Mucosa of descending colon (tissue), 3 donors: ENCODE measurements at places on chromosomes 1 and 21. TPM values are rescaled to one million over a fixed set of nuclear protein-coding genes. Genes with fewer than 3 reads are reported as not detected.

DNA sequence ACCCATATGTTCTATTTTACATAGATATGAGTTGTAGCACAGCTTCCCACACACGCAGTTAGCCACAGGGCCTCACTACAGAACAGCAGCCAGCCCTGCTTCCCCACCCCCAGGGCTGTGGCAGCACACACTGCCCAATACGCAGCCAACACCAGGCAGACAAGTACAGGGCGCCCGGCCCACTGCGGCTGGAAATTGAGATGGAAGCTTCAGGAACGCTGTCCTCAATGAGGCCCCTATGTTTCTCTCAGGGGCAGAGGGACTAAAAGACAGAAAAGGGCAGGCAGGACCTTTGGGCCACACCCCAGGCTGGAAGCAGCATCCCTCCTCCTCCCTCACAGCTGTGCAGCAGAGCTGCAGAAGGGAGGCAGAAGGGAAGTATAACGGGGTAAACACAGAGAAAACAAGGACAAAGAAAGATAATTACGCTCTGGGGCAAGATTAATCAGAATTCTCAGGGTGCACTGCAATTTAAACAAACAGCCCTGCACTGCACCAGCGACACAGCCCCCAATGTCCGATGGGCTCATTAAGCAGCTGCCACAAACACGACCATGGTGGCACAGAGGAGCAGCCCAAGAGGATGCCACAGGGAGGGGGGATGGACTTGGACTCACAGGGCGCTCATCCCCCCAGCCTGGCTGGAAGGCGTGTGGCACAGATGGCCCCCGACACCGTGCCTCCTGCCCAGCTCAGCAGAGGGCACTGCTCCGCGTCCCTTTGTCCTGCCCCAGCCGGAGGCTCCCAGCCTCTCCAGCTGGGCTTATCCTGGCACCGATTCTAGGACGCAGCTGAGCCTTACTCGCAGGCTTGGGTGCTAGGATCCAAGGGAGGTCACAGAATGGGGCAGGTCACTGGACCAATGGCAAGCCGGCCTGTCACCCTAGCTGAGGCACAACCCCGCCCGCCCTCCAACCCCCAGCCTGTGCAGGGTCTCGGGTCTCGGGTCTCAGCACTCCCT lies 14.2 kb downstream of the WDR4 start:
- DNase-seq, result no peak

DNA sequence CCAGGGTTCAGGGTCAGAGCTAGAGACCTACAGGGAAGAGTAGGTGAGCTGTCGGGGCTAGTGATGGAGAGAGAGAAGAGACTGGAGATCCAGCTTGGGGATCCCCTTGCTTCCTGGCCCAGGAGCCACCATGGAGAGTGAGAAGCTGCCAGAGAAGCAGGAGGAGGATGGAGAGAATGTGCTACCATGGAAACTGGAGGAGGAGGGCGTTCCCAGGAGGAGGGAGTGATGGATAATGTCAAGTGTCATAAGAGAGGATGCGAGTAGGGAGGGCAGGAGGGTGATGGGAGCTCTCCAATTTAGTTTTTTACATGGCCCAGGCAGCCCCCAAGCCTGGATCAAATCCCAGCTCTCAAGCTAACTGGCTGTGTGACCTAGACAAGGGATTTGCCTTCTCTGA lies 46.5 kb upstream of the EPB41 start:
- no peak for DNase-seq

DNA sequence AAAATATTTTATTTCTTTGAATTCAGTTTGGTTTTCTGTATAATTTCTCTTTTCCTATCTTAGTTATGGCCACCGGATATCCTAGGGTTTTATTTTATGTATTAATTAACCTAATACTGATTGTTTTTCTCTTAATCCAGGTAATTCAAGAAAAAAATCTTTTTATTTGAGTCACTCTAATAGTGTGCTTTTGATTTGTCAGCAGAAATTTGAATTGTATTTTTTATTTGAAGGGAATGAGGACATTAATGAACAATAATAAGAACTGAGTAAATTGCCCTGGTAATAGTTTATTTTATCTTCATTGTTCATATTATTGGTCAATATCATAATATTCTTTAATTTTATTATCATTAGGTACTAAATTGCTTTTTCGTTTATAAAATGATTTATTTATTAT lies 120.1 kb downstream of the USP25 start:
- no peak for DNase-seq

DNA sequence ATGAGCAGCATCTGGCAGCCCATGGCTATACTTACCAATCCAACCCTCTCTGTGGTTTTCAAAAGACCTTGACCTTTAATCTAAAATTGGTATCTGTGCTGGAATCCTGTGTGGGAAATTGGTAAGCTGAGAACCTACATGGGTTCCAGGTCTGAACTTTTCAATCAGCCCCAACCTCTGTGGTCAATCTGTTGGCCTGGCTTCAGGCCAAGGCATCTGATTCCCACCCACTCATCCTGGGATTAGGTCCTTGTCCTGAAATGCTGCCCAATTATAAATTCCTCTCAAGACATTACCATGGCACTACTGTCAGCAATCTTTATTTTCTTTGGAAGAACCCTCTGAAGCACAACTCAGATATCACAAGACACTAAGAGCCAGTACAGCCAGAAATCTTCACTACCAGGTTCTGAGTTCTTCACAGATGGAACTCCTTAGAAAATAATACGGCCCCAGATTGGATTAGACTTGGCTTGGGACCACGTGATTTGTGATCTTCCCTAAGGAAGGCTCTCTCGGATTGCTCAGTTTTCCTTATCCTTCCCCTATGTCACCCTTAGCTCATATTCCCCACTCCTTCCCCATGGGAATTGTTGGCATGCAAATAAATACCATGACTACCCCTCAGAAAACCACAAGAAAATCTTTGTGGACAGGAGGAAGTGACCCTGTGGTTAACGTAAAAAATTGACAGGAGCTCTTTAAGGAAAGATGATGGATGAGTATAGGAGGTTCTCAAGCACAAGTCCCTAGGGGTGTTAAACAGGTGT lies 207.9 kb upstream of the ST6GALNAC5 start:
- DNase-seq, result no peak

DNA sequence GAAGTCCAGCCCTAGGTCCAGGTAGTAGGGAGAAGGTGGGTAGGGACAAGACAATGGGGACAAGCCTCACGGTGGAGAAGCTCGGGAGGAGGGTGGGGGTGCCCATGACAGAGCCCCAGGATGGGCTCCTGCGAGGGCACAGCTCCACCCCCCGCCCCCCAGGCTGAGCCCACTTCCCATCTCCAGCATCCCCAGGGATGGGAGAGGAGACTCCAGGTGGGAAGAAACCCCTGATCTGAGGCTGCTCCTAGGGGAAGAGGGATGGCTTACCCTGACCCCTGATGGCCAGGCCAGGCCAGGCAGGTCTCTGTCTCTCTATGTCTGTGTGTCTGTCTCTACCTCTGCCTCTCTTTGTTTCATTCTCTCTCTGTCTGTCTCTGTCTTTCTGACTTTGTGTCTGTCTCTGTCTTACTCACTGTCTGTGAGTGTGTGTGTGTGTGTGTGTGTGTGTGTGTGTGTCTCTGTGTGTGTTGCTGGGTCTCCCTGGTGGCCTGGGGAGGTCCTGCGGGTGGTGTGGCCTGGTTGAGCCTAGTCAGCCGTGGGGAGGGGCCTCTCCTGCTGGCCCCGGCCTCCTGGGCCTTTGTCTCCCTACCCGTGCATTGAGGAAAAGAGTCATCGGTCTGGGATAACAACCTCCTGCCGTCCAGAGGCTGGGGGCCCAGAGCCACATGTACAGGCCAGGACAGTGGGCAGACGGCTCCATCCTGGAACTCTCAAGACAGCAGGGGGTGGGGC lies 45.7 kb downstream of the WNT9A start:
- DNase-seq, result peak; percentile 9

DNA sequence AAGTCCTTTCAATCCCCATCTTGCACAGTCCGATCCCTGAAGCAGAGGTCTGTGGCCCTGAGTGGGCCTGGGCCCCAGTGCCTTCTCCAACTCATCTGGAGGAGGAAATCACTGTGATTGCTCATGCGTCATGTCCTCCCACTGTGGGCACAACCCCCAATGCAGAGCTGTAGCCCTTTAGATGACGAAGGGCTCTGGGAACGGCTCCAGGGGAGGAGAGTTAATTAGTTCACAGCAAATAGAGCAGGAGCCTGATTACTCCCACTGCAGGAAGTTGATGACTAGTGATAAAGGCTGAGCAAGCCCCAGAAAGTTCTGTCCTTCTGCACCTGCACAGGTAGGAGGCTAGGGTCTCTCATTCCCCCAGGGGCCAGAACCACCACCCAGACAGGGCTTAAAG lies 111.5 kb downstream of the CCDC185 start:
- DNase-seq, result no peak

GRCh38 chr1:155250246-155250632 lies 5.0 kb downstream of the ENTREP3 start:
- no peak for DNase-seq

GRCh38 chr1:109984190-109984455 lies 442 bp upstream of the AHCYL1 start:
- no peak for DNase-seq

DNA sequence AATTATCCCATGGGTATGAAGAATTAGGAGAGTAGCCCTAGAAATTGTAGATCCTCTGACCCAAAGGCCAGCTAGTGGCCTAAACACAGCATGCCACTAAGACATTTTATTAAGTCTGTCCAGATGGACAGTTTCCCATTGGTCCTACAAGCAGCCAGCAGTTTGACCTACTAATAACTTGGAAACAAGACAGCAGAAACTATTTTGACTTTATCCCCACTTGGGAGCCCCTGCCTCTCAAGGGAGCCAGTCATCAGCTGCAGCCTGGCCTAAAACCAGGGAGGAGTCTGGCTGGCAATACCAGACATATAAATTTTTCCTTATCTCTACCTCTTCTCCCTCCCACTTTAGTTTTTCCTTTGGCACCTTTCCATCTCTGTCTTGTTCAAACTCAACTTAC lies 222.6 kb upstream of the KCTD3 start:
- DNase-seq, result no peak

- DNase-seq, result peak; percentile 74
These were observed 829 bp downstream of the SPEN start for GRCh38 chr1:15848143-15848928.

DNA sequence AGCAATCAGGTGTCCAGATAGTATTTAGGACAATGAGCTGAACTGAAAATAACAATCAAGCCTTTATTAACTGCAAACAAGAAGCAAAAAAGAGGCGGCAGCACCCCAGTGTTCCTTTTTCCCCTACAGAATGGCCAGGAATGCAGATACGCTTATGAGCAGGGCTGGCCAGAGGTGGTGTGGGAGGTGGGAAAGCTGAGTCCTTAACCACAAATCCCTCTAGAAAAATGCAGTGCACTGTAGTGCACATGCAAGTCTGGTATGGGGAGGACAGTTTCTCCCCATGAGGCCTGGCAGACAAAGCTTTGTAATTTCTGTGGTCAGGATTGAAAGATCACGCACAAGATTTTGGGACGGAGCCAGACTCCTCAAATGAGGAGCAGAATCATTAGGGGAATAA lies 10.7 kb upstream of the IFNAR1 start:
- no peak for DNase-seq

The AK4 gene
- 47.9 TPM for total RNA-seq

The ZNF695 gene
- 1.7 TPM for total RNA-seq

The SLC5A9 gene
- 0.73 TPM for total RNA-seq

The HP1BP3 gene
- total RNA-seq, result 276 TPM

The SLAMF1 gene
- total RNA-seq, result 1.6 TPM

The DNAI4 gene
- 38.0 TPM for total RNA-seq

The C1orf185 gene
- total RNA-seq, result not detected

The S100A3 gene
- 0.85 TPM for total RNA-seq

The SLC6A9 gene
- 21.1 TPM for total RNA-seq

The CLCNKB gene
- total RNA-seq, result 1.2 TPM
